ENCODE measurements at places on chromosomes 2 and 18.

GRCh38 chr18:24187049-24187448 is 48.2 kb downstream of the CABYR start:
- DNase-seq = no peak

DNA sequence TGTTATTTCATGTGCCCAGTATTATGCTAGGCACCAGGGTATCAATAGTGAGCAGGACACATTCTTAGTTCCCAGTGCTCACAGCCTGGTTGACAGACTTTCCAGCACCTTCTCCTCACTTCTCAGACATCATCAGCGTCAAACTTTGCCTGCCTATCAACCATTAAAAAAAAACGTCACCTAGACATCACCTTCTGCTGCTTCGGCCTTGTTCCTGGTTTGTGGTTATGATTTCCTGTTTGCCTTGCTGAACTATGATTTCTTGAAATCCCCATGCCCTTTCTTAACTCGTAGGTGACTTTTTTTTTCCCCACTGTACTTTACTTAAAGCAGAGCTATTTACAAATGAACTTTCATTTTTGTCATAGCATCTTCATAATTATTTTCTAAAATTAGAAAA is 60.4 kb upstream of the NABP1 start:
- DNase-seq = no peak

GRCh38 chr2:47541848-47542450 is 139.0 kb downstream of the MSH2 start:
- no peak for DNase-seq

- no peak for DNase-seq
Observed at GRCh38 chr2:104790901-104791495, 62.9 kb upstream of the POU3F3 start.

GRCh38 chr2:189248141-189248540 is 68.6 kb upstream of the COL5A2 start:
- no peak for DNase-seq

DNA sequence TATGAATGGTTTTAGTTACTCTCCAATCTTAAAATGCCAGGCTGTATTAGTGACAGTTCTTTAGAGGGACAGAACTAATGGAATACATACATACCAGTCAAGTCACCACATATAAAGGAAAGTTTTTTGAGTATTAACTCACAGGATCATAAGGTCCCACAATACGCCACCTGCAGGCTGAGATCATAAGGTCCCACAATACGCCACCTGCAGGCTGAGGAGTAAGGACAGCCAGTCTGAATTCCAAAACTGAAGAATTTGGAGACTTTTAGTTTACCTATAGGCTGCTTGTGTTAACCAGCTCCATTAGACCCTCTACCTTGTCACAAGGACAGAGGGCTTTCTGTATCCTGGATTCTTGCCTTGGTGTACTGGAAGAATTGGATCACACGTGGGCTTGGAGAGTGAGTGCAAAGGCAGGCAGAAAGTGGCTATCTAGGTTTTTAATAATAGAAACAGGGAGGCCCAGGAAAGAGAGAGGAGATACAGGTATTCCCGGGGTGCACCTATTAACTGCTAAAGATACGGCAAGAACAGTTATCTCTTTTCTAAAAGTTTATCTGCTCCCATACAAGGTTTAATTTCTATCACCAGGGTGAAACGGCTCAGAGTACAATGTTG is 234.9 kb upstream of the CYRIA start:
- no peak for DNase-seq
